SK-N-SH (cell line): ENCODE measurements at places on chromosomes 11 and 22. TPM values are rescaled to one million over a fixed set of nuclear protein-coding genes. Genes with fewer than 3 reads are reported as not detected.

- no peaks in the 10 kb centered on the region for H3K27me3 ChIP-seq
- no peak overlapping the region for H3K27ac ChIP-seq
- no peak overlapping the region for H3K4me3 ChIP-seq
- DNase-seq: no peak
- no peaks in the 10 kb centered on the region for H3K36me3 ChIP-seq
- H3K4me1 ChIP-seq: peaks cover 13% of the 10 kb centered on the region
Observed at GRCh38 chr11:46339816-46340215, 7.4 kb upstream of the DGKZ start.

GRCh38 chr22:48402591-48403031, 1425.1 kb downstream of the BRD1 start:
- H3K27ac ChIP-seq: no peak overlapping the region
- no peaks in the 10 kb centered on the region for H3K36me3 ChIP-seq
- no peak for DNase-seq
- H3K27me3 ChIP-seq: no peaks in the 10 kb centered on the region

Gene ST14
- not detected in 2 replicates for polyA plus RNA-seq

- H3K27ac ChIP-seq: no peak overlapping the region
- H3K27me3 ChIP-seq: no peaks in the 10 kb centered on the region
- peaks cover 48% of the 10 kb centered on the region; the same call in 1 of the 2 replicates for H3K36me3 ChIP-seq
Observed at GRCh38 chr22:23276656-23277582, 96.6 kb downstream of the BCR start.

DNA sequence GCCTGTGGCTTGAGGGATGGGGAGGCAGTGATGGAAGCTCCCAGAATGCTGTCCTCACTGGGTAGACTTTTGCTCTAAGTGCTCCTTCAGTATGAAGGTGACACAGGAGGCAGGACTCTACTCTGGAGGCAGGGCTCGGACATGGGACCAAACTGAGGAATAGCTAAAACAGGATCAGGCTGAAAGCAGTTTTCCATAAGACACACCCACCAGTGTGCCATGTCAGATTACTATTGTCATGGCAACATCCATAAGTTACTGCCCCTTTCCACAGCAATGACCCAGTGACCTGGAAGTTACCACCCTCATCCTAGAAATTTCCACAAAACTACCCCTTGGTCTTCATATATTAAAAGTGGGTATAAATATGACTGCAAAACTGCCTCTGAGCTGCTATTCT, 43.6 kb upstream of the GALNT18 start:
- no peak overlapping the region for H3K27ac ChIP-seq
- peaks cover 16% of the 10 kb centered on the region; the same call in 1 of the 2 replicates for H3K4me1 ChIP-seq
- no peak overlapping the region for H3K4me3 ChIP-seq
- H3K27me3 ChIP-seq: 0 out of 2 replicates have a peak, but pooled peaks cover 7% of the 10 kb centered on the region
- no peaks in the 10 kb centered on the region for H3K36me3 ChIP-seq

GRCh38 chr11:61961570-61962212, 5.7 kb downstream of the FTH1 start:
- H3K4me3 ChIP-seq: no peak overlapping the region
- no peak for DNase-seq
- peaks cover 31% of the 10 kb centered on the region for H3K36me3 ChIP-seq
- peaks cover 15% of the 10 kb centered on the region for H3K4me1 ChIP-seq
- no peak overlapping the region for H3K27ac ChIP-seq

DNA sequence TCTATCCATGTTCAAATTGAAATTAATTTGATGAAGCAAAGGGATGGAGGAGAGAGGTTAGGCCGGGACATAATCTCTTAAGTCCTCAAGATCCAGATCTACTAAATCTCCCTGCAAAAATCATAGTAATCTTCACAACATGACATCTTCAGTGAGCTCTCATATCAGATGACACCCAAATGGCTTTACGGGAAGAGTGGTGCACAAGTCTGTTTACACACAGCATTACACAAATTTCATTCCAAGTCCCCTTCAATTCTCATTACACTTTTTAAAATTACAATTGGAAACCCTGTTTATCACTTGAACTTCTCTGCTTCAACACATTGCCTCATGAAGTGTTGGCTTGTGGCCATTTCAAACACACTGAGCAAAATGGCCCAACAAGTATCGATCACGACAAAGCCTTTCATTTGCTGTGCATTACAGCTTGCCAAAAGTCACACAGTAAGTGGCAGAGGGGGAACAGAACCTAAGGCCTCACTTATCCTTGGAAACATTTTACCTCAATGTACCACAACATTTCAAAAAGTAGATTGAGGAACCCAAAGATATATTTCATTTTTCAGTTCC, 17.9 kb upstream of the TPH1 start:
- no peak for DNase-seq

DNA sequence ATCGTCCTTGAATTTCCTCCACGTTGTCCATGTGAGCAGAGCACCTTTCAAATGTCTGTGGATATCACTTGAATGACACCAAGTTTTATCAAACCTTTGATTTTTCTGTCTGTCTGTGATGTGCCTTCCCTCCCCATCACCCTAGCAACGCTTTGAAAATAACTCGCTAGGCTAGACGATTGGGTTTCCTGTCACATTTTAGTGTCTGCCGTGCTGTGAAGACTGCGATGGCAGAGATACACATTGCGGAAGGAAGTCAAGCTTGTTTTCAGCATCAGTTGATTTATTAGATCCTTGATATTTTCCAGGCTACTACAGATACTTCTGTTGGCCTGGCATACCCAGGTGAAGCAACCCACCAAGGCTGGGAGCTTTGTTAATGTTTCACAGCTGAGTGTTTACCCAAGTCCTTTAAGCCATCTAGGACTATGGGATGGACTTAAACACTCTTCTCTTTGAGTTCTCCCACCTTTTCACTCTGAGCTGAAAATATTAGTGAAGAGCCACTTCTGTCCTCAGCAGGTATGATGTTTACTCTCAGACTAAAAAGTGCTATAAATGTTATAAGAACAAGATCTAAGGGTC, 93.6 kb upstream of the CD44 start:
- H3K27me3 ChIP-seq: no peaks in the 10 kb centered on the region
- no peak overlapping the region for H3K4me3 ChIP-seq
- no peak for DNase-seq
- H3K4me1 ChIP-seq: 0 out of 2 replicates have a peak, but pooled peaks cover 3% of the 10 kb centered on the region
- H3K36me3 ChIP-seq: no peaks in the 10 kb centered on the region
- no peak overlapping the region for H3K27ac ChIP-seq

Gene OR56A4
- polyA plus RNA-seq: not detected in 2 replicates

Gene APOA5
- polyA plus RNA-seq: not detected in 2 replicates

DNA sequence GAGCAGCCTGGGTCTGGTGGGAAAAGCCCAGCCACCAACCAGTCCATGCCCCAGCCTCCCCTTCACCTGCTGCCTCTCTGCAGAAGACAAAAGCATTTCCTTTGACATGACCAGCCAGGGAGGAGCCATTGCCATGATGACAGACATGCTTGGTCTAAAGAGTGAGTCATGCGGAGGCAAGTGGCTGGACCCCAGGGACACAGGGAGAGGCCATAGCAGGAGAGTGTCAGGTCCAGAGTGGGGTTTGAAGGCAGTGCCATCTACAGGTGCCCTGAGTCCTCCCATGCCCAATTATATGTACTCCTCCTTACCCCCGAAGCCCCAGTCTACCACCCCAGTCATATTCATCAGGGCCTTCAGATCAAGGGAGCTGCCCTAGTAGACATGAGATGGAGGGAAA, 67.4 kb downstream of the SCN3B start:
- H3K4me1 ChIP-seq: peaks cover 9% of the 10 kb centered on the region
- no peaks in the 10 kb centered on the region for H3K27me3 ChIP-seq
- H3K36me3 ChIP-seq: no peaks in the 10 kb centered on the region

DNA sequence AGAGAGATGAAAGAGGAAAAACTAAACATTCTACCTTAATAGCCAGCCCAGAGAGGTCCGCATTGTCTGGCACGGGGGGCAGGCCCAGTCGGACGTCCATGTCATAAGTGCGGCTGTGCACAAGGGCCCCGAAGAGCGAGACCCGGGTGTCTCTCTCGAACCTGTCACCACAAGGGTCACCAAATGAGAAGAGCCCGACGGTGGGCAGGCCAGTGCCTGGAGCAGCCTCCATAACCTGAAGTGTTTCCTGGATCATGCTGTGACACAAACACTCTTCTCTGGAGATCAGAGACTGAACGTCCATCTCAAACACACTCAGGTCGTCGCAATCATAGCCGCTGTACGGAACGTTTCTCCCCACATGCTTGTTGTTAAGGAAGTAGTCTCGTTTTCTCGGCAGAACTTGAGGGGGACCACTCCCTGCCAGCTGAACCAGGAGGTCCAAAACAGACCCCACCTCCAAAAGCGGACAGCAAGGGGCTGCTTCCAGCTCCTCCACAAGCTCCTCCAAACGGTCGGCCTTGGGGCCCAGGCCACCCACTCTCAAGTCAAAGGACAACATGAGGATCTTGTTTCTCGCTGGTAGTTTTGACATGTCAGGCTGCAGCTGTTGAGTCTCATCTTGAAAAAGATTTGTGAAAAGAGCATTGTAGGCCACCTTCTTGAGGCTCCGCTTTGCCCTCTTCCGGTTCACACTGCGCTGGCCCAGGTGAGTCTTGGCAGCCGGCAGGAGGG, 971 bp downstream of the TUBGCP6 start:
- peaks cover 24% of the 10 kb centered on the region; the same call in 1 of the 2 replicates for H3K36me3 ChIP-seq
- H3K4me3 ChIP-seq: peak overlapping the region; percentile 84
- peak overlapping the region; percentile 81; the same call in 1 of the 2 replicates for H3K27ac ChIP-seq
- DNase-seq: no peak
- H3K27me3 ChIP-seq: no peaks in the 10 kb centered on the region
- H3K4me1 ChIP-seq: peaks cover 53% of the 10 kb centered on the region; the same call in 1 of the 2 replicates

GRCh38 chr11:57321388-57322255, 3.1 kb downstream of the TNKS1BP1 start:
- H3K4me1 ChIP-seq: peaks cover 43% of the 10 kb centered on the region
- DNase-seq: no peak
- peak overlapping the region; percentile 90 for H3K27ac ChIP-seq

Gene OAF
- polyA plus RNA-seq: 27.6 and 28.0 TPM in 2 replicates

- no peaks in the 10 kb centered on the region; the same call in 1 of the 2 replicates for H3K27me3 ChIP-seq
- DNase-seq: no peak
- no peaks in the 10 kb centered on the region; the same call in 1 of the 2 replicates for H3K4me1 ChIP-seq
- H3K27ac ChIP-seq: no peak overlapping the region
Observed at GRCh38 chr11:117946156-117946841, 17.1 kb upstream of the TMPRSS13 start.

GRCh38 chr11:93686812-93687211, 25.3 kb downstream of the CEP295 start:
- no peak overlapping the region for H3K4me3 ChIP-seq
- no peaks in the 10 kb centered on the region for H3K4me1 ChIP-seq
- peaks cover 79% of the 10 kb centered on the region for H3K36me3 ChIP-seq
- peak overlapping the region; percentile 13; the same call in 1 of the 2 replicates for H3K27ac ChIP-seq
- DNase-seq: no peak

DNA sequence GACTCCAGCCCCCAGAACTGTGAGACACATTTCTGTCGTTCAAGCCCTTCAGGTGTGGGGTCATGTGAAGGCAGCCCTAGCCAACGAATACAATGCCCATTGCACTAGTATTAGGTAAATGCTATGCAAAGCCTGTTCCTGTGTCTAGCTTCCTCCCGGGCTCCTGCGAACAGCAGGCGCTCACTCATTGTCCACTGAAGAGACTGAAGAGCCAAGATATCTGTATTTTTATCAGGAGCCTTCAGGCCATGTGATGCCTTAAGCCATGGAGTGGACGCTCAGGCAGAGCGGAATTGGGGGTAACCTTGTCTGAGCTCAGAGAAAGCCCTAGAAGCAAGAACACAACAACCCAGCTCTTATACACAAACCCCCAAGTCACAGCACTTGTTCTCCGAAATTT, 4.2 kb upstream of the TMPRSS6 start:
- H3K27me3 ChIP-seq: no peaks in the 10 kb centered on the region; the same call in 1 of the 2 replicates
- H3K36me3 ChIP-seq: no peaks in the 10 kb centered on the region
- no peaks in the 10 kb centered on the region for H3K4me1 ChIP-seq
- no peak overlapping the region for H3K4me3 ChIP-seq
- no peak overlapping the region for H3K27ac ChIP-seq

- peaks cover 43% of the 10 kb centered on the region for H3K4me1 ChIP-seq
- peak overlapping the region; percentile 44; the same call in 1 of the 2 replicates for H3K4me3 ChIP-seq
- H3K27me3 ChIP-seq: no peaks in the 10 kb centered on the region
- H3K36me3 ChIP-seq: no peaks in the 10 kb centered on the region
- no peak for DNase-seq
- peak overlapping the region; percentile 92 for H3K27ac ChIP-seq
Observed at GRCh38 chr11:112783945-112784322, 177.3 kb upstream of the NCAM1 start.

- no peaks in the 10 kb centered on the region for H3K4me1 ChIP-seq
- no peaks in the 10 kb centered on the region for H3K36me3 ChIP-seq
- no peak for DNase-seq
- H3K27me3 ChIP-seq: no peaks in the 10 kb centered on the region
Observed at GRCh38 chr11:31236143-31236542, 133.4 kb downstream of the DCDC1 start.

DNA sequence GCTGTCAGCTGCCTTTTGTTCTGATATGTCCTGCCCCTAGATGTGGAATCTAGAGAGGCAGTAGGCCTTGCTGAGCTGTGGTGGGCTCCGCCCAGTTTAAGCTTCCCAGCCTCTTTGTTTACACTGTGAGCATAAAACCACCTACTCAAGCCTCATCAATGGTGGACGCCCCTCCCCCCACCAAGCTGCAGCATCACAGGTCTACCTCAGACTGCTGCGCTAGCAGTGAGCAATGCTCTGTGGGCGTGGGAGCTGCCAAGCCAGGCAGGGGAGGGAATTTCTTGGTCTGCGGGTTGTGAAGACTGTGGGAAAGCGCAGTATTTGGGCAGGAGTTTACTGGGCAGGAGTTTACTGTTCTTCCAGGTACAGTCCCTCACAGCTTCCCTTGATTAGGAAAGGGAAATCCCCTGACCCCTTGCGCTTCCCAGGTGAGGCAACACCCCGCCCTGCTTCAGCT, 98.5 kb downstream of the SMCO4 start:
- no peaks in the 10 kb centered on the region for H3K4me1 ChIP-seq
- DNase-seq: no peak
- H3K4me3 ChIP-seq: no peak overlapping the region
- no peak overlapping the region for H3K27ac ChIP-seq

Gene TRIM22
- 47.1 and 80.4 TPM in 2 replicates for polyA plus RNA-seq

Gene SHISA8
- not detected in 2 replicates for polyA plus RNA-seq

DNA sequence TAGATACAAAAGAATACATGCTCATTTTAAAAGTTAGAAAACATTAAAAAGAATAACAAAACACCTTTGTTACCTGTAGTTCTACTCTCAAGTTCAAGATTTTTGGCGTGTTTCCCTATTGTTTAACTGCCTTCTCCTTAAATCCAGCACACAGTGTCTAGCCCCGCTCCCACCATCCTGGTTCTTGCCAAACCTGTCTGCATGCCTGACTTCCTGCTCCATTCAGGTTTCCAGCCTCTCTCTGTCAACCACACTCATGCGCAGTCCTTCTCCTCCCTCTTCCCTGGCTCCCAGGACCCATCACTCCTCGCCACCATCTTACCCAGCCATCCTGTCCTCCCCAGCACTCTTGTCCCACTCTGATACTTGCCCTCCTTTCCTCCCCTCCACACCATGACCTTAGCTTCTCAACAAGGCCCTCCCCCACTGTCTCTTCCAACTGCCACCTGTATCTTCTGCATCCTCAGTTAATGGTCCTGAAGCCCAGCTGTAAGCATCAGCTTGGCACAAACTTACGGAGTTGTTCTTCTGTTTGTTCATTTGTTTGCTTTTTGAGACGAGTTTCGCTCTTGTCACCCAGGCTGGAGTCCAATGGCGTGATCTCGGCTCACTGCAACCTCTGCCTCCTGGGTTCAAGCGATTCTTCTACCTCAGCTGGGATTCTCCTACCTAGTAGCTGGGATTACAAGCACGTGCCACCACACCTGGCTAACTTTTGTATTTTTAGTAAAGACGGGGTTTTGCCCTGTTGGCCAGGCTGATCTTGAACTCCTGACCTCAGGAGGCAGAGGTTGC, 7.5 kb upstream of the MYH9 start:
- no peak for DNase-seq
- no peaks in the 10 kb centered on the region for H3K36me3 ChIP-seq
- H3K27me3 ChIP-seq: no peaks in the 10 kb centered on the region
- no peak overlapping the region for H3K4me3 ChIP-seq

Gene GPR152
- not detected in 2 replicates for polyA plus RNA-seq
